ENCODE measurements at places on chromosomes 2 and 18.

DNA sequence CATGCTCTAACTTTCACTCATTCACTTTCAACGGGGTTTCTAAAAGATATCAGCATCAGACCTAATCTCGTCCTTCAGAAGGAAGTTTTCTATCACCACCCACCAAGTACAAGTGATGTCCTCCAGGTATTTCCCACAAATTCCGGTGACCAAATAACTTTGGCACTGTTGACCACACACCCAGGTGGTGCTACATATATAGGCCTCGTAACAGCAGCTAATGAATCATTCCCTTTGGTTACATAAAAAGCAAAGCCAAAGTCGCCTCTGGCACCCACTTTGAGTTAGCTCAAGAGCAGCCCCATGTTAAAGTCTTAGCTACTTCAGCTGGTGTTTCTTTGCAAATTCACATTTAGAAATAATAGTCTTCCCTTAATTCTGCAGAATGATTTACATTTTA lies 138.2 kb upstream of the OSR1 start:
- DNase-seq, result no peak

DNA sequence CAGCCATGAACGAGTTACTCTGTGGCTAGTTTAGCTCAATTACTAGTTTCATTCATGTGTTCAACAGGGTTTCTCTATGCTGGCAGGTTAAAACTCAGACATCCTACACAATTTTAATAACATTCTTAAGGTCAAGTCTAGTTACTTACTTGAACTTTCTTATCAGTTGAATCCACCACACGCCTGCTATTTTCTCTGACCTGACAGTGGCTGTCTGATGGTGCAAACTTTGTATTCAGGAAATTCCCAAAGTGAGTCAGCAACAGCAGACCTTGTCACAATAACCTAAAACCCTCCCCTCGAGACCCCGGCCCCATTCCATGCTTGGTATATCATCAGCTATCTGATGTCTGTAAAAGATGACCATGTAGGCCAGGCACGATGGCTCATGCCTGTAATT lies 20.8 kb upstream of the CIDEA start:
- no peak for DNase-seq

DNA sequence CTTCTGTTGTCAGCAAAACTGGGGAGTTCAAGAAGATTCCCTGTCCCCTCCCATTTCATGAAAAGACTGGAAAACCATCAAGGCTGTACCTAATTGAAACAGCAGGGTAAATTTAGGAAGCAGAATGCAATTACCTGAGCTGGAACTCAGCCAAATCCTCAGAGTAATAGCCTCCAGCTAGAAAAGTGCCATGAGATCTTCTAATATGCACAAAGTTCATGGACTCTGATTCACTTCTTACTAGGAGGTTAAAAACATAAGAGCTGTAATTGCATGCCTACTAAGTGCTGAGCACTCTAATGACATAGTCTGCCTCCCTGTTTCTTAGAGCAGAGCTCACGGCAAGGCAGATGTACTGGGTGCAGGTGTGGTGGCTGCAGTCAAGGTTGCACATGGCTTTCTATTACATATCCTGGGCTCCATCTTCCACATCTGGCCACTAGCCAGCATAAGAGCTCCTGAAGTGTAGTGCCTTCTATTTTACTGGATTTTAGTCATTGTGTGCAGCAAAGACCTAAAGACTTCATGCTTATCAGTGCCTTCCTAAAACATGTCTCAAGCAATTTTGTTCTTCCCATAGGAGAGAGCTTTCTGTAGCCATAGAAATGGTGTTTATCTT lies 341.7 kb downstream of the PTPRM start:
- no peak for DNase-seq

DNA sequence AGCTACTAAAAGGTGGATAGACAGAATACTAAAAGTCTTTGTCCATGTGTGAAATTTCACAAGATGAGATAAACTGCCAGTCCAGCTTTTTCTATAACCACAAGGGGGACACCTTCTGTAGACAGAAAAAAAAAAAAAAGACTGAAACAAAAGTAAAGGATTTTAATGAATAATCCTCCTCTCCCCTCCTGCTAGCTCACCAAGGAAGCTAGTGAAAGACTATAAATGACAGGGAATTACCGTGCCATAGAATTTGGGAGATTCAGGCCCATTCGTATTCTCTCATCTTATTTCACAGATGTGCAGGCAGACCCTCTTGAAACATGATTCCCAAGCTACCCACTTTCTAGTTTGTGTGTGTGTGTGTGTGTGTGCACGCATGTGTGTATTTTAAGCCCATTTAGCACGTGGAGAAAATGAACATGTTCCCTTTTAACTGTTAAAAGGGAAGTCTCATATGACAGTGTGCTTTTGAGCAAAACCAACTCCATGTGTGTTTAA lies 36.3 kb upstream of the SLC8A1 start:
- DNase-seq, result no peak

- no peak for DNase-seq
Measured at GRCh38 chr2:74985978-74986609, 27.7 kb downstream of the POLE4 start.

- DNase-seq, result no peak
Measured at GRCh38 chr2:82182270-82182669, 1877.7 kb upstream of the LRRTM1 start.
